Natural killer cell (primary cell): ENCODE measurements at places on chromosomes 2 and 18. TPM values are rescaled to one million over a fixed set of nuclear protein-coding genes. Genes with fewer than 3 reads are reported as not detected.

DNA sequence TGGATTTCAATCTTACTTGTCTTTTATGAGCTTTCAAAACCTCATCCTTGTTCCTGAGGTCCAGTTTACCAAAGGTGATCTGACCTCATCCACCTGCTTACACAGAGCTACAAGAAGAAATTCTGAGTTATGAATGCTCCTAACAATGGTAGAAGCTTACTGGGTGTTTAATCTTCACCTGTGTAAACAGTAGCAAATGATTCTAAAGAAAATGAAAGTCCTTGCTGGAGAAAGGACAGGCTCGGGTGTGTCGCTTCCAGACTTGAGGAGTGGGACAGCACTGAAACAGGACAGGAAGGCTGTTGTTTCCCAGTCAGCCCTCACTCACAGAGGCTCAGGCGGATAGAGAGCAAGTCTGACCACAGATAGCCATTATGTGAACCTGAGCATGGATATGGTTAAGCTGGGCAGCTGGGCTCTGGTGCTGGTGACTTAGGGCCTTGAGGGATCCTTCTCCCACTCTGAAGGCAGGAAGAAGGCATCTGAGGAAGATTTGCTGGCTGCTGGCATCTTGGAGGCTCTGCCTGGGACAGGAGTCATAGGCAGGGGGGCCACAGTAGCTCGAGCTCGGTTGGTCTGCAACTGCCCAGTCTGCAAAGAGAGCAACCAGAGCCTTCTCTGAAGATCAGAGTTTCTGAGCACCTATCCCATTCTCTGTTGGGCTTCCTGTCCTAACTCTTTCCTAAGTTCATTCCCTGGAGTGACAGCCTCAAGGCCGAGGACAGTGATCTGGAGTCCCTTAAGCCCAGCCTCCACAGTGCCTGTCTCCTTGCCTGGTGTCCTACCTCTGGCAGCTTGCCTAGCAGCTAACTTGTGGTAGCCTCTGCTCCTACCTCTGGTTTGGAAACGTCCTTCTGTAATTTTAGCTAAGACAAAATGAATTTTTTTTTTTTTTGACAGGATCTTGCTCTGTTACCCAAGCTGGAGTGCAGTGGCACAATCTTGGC is 4.0 kb downstream of the DOK1 start:
- H3K27me3 ChIP-seq, result no peaks in the 10 kb centered on the region
- H3K4me3 ChIP-seq, result no peak overlapping the region
- no peak overlapping the region for H3K27ac ChIP-seq
- peaks cover 6% of the 10 kb centered on the region for H3K36me3 ChIP-seq
- peaks cover 21% of the 10 kb centered on the region for H3K4me1 ChIP-seq

AFTPH gene
- 39.5 TPM for total RNA-seq

GRCh38 chr2:211745295-211746097 is 793.1 kb downstream of the ERBB4 start:
- H3K4me3 ChIP-seq, result no peak overlapping the region
- no peaks in the 10 kb centered on the region for H3K27me3 ChIP-seq
- H3K4me1 ChIP-seq, result no peaks in the 10 kb centered on the region
- H3K36me3 ChIP-seq, result no peaks in the 10 kb centered on the region

DNA sequence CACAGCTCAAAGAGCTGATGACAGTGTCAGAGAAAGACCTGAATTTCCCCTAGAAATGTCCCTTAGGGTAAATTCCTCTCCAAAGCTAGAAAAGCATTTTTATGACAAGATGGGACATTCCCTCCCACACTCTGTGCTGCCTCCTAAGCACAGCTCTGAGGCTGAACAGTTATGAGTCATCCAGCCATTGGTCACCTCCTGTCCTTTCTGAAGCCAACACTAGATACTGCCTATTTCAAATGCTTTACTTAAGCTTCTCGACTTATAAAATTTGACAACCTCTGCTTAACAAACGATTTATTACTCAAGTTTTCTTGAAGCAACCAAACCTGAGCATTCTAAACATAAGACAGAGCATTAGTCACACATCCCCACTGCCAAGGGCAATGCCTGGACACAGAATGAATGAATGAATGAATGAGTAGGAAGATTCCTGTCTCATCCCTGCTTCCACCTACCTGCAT is 35.4 kb downstream of the B4GALT6 start:
- DNase-seq, result no peak
- H3K27me3 ChIP-seq, result no peaks in the 10 kb centered on the region
- H3K4me1 ChIP-seq, result peaks cover 34% of the 10 kb centered on the region
- H3K4me3 ChIP-seq, result no peak overlapping the region

DNA sequence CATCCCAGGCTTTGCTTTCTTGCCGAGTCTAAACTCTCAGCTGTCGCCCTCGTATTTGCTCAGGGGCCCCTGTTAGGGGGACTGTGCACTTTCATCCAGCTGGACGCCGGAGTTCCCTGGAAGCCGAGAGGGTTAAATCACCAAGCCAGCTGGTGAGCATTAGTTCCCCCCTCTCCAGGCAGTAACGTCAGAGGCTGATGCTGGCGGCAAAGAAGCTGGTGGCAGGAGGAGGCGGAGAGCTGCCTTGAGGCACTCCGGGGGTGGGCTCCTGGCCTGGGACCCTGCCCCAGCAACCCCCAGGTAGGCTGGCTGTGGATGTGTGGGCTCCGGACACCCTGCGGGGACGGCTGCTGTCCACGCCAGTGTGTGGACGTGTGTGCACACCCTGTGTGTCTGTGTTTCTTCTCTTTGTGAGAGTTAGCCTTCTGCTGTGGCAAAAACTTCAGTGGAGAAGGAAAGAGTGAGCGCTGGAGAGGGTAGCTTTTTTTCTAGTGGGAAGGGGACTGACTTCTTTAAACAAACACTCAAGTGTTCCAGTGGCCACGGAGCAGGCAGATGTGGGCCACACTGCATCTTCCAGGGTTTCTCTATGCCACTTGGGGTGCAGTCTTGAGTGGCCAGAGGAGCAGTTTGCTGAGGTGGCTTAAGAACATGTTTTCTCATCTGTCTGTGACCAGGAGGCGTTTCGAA is 84.7 kb downstream of the GLI2 start:
- no peaks in the 10 kb centered on the region for H3K27me3 ChIP-seq
- no peaks in the 10 kb centered on the region for H3K36me3 ChIP-seq
- H3K4me1 ChIP-seq, result no peaks in the 10 kb centered on the region
- no peak overlapping the region for H3K4me3 ChIP-seq
- DNase-seq, result no peak
- H3K27ac ChIP-seq, result no peak overlapping the region

EMILIN1 gene
- total RNA-seq, result 0.78 TPM

CHRNG gene
- total RNA-seq, result not detected

DNA sequence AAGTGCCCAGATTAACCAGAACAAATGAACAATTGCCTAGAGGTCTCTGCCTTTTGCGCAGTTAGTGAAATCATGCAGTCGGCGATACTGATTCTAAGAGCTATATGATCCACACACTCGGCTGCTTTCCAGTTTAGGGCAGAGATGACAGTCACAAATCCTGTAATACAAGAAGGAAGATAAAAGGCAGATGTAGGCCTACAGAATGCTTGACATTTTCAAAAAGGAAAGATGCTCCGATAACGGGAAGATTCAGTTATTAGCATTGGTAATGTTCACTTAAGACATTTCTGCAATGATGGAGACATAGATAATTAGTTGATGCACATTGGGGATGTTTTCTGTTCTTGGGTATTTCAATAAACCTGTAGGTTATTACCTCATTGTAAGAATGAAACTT is 19.5 kb downstream of the NYAP2 start:
- H3K27ac ChIP-seq, result no peak overlapping the region
- H3K4me1 ChIP-seq, result no peaks in the 10 kb centered on the region
- no peak overlapping the region for H3K4me3 ChIP-seq
- no peaks in the 10 kb centered on the region for H3K36me3 ChIP-seq
- no peak for DNase-seq

DNA sequence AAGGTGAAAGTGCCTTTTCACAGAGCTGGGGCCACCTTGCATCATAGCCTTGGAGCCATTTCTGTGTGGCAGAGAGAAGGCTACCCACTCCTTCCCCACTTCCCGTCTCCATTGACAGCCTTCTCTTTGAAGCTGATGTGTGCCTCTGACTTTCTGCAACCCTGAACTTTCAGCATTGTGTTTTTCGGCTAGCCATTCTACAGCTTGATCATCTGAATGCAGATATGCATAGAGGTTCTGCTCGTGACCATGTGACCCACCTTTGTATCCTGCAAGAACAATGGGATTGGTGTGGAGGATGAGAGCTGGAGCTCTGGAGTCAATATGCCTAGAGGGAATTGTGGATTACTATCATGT is 69.1 kb upstream of the KCNE4 start:
- no peak for DNase-seq
- H3K4me3 ChIP-seq, result no peak overlapping the region

PMAIP1 gene
- 211 TPM for total RNA-seq

GRCh38 chr18:48866028-48866733 is 84.6 kb downstream of the SMAD7 start:
- H3K4me1 ChIP-seq, result peaks cover 46% of the 10 kb centered on the region
- H3K36me3 ChIP-seq, result no peaks in the 10 kb centered on the region
- H3K27ac ChIP-seq, result no peak overlapping the region
- H3K27me3 ChIP-seq, result no peaks in the 10 kb centered on the region
- DNase-seq, result no peak
- no peak overlapping the region for H3K4me3 ChIP-seq

AMER3 gene
- not detected for total RNA-seq

GRCh38 chr18:48769006-48769636 is 181.6 kb downstream of the SMAD7 start:
- H3K27me3 ChIP-seq, result no peaks in the 10 kb centered on the region
- no peaks in the 10 kb centered on the region for H3K36me3 ChIP-seq
- H3K4me3 ChIP-seq, result no peak overlapping the region

SERPINB12 gene
- not detected for total RNA-seq

DNA sequence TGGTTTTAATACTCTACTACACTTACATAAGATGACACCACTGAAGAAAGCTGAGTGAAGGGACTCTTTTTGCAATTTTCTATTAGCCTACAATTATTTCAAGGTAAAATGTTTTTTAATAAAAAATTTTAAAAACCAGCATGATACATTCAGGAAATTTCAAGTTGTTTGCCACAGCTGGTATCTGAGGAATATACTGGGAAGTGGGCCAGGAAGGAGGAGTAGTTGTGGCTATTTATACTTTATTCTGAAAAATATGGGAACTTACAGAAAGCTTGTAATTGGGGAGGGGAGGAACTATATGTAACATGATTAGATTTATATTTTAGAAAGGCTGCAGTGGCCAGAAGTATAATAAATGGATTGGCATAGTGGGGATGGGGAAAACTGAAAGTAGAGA is 40.8 kb downstream of the WDR35 start:
- no peak for DNase-seq
- no peaks in the 10 kb centered on the region for H3K4me1 ChIP-seq
- H3K27ac ChIP-seq, result no peak overlapping the region
- H3K36me3 ChIP-seq, result peaks cover 4% of the 10 kb centered on the region
- H3K27me3 ChIP-seq, result no peaks in the 10 kb centered on the region

DNA sequence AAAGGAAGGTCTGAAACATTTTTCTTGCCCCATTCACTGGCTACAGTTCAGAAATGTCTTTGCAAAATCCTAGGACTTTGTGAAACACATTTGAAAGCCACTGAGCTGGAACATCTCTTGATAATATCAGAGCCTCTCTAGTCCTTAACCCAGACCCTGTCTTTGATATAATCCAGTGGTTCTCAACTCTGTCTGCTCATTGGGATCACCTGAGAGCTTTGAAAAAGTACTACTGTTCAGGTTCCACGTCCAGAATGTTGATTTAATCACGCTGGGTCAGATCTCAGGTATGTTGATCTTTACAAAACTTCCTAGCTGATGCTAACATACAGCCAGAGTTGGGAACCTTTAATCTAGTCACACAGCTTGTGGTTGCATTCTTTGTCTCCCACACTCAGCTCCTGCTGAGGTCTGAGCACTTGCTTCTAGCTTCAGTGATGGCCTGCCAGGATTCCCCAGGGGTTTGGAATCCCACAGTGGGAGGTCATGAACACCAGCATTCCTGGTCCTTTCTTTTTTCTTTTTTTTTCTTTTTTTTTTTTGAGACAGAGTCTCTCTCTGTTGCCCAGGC is 262.7 kb downstream of the SETBP1 start:
- no peaks in the 10 kb centered on the region for H3K4me1 ChIP-seq
- DNase-seq, result no peak
- no peak overlapping the region for H3K27ac ChIP-seq
- H3K36me3 ChIP-seq, result no peaks in the 10 kb centered on the region
- no peak overlapping the region for H3K4me3 ChIP-seq
- H3K27me3 ChIP-seq, result no peaks in the 10 kb centered on the region

TLX2 gene
- total RNA-seq, result 0.23 TPM

GRCh38 chr2:85998071-85998991 is 107.4 kb downstream of the POLR1A start:
- H3K27me3 ChIP-seq, result no peaks in the 10 kb centered on the region
- no peak for DNase-seq
- H3K36me3 ChIP-seq, result no peaks in the 10 kb centered on the region
- peak overlapping the region; percentile 72 for H3K27ac ChIP-seq
- no peak overlapping the region for H3K4me3 ChIP-seq

RFTN2 gene
- not detected for total RNA-seq

DNA sequence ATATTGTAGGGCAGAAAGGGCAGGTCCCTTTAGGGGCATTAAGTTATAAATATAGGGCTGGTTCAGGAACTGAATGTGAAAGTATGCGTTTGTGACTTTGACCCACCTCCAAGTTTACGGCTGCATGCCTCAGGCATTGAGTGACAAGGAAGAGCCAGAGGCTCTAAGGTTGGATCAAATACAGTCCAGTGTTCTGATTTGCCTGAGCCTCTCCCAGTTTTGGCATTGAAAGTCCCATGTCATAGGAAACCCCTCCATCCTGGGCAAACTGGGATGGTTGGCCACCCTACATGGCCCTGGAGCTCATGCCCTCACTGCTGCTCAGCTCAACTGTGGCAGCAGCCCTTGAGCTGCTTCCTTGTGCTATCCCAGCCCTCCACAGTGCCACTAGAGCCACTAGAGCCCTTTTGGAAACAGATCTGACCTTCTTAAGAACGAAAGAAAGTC is 29.9 kb downstream of the HK2 start:
- DNase-seq, result no peak
- no peaks in the 10 kb centered on the region for H3K27me3 ChIP-seq
- no peaks in the 10 kb centered on the region for H3K36me3 ChIP-seq
- no peak overlapping the region for H3K27ac ChIP-seq

SLC38A11 gene
- 0.66 TPM for total RNA-seq

- no peak overlapping the region for H3K27ac ChIP-seq
- no peak for DNase-seq
- H3K4me1 ChIP-seq, result peaks cover 6% of the 10 kb centered on the region
- H3K36me3 ChIP-seq, result peaks cover 18% of the 10 kb centered on the region
- H3K4me3 ChIP-seq, result no peak overlapping the region
Observed at GRCh38 chr2:36444216-36444936, 88.8 kb downstream of the CRIM1 start.

GRCh38 chr18:37272226-37272625 is 293.4 kb downstream of the CELF4 start:
- H3K27me3 ChIP-seq, result peaks cover 2% of the 10 kb centered on the region
- DNase-seq, result no peak
- H3K36me3 ChIP-seq, result no peaks in the 10 kb centered on the region
- H3K4me3 ChIP-seq, result no peak overlapping the region
- no peak overlapping the region for H3K27ac ChIP-seq

DNA sequence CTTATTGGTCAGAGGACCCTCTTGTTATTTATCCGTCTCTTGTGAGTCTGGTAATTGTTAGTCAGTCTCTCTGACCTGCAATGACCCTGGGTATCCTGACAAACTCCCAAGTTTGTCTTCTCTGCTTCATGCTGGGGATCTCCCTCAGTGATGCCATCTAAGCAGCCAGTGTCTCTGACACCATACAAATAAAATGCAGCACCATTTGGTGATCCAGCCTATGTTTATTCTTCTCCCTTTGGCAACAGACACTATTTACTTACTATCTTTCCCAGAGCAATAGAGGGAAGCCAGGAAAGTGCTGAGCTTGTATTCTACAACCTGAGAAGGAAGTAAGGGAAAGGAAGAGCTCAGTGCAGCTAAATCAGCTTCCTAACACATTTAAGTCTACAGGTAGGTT is 15.9 kb downstream of the SERPINE2 start:
- peaks cover 26% of the 10 kb centered on the region for H3K4me1 ChIP-seq
- H3K27me3 ChIP-seq, result no peaks in the 10 kb centered on the region
- H3K4me3 ChIP-seq, result no peak overlapping the region
- no peaks in the 10 kb centered on the region for H3K36me3 ChIP-seq
